ENCODE measurements at places on chromosomes 5 and 9.

DNA sequence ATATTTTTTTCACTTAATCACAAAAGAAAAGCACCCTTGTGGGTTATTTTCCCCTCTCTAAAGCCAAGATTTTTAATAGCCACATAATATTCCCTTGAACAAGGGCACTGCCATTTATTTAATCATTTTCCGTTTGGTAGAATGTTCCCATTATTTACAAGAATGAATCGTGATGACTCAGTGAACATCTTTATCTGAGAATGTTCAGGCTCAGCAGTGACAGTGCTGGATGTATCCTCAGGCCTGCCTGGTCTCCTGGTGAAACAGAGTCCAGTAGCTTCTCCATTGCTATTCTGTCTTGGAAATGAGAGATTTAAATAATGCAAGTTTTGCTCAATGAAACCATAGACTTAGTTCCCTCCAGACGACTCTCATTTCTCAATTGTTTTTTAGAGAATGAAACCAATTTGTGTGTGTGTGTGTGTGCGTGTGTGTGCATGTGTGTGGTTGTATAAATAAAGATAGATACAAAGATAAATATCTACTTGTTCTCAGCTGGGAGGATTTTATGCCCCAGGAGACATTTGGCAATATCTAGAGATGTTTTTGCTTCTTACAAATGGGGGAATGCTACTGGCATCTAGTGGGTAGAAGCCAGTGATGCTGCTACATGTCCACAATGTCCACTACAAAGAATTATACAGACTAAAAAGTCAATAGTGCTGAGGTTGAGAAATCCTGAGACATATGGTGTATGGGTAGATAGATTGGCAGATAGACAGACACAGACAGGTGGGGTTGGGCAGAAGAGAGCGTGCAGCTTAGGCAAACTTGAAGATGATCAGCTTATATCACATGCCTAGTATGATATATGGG is 55.0 kb downstream of the PAPPA start:
- DNase-seq, result peak; percentile 63

- DNase-seq, result no peak
Measured at GRCh38 chr5:90807496-90807895, 248.9 kb downstream of the ADGRV1 start.

GRCh38 chr5:95939465-95939864 is 22.2 kb downstream of the ELL2 start:
- DNase-seq, result no peak

DNA sequence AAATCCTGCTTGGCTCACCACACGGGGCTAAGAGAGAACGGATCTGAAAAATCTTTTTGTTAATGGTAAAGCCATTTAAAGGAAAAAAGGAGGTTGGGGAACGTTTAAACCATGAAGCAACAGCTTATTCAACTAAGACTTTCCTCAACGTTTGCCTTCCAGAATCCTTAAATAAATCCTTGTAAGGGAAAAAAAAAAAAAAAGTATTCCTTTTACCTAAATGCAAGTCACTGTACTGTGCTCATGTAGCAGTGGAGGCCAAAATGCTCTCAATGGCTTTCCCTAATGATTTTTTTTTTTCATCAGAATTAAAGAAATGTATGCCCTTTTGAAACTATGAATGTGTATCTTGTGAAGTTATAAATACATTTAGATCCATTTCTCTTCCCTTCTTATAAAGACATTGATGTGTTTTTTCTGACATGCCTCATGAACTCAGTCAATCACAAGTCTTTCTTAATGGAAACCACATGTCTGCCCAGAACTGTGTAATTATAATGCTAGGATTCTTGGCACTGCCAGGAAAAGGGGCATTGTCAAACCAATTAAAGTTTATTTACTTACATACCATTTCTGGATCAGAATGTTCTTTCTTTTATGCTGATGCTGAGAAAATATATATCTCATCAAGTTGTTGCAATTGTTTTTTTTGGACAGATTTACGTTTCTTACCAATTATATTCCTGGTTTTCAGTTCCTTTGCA is 107.5 kb downstream of the EBF1 start:
- peak; percentile 48 for DNase-seq

DNA sequence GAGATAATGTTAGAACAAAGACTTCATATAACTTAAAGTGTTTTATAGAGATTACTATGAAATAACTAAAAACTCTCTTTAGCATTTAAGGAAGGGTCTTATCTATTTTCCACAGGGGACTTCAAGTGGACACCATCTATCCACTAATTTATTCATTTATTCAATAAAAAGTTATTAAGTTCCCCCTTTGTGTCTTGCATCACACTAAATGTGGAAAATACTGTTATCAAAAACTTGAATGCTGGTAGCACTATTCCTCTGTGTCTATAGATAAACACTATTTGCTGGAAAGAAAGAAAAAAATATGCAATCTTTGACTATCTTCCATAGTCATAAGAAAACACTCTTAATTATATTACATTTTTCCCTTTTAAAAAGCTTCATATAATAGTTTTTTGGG is 20.1 kb upstream of the ZNF622 start:
- DNase-seq, result no peak

Measured in fibroblast of skin of right biceps (primary cell).